Endodermal cell (in vitro differentiated cells): ENCODE measurements at places on chromosomes 3 and 15.

DNA sequence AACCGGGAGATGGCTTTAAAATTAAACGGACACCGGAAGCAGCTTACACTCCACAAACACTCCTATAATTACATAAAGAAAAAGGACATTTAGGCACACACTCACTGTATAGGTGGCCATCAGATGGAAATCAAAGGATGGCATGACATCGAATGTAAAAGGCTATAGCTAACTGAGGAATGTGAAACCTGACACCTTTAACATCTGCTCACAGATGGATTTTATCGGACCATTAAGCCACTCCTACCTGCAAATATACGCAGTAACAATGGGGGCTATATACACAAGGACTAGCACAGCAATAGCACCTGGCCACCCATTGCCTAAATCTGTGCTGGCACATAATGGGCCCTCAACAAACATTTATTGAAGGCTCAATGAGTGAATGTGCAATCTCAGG lies 14.5 kb upstream of the RBSN start:
- DNase-seq, result no peak

- no peak for DNase-seq
Measured at GRCh38 chr3:100084100-100084806, 30.0 kb downstream of the FILIP1L start.

GRCh38 chr3:41369838-41370237 lies 170.5 kb downstream of the CTNNB1 start:
- no peak for DNase-seq

DNA sequence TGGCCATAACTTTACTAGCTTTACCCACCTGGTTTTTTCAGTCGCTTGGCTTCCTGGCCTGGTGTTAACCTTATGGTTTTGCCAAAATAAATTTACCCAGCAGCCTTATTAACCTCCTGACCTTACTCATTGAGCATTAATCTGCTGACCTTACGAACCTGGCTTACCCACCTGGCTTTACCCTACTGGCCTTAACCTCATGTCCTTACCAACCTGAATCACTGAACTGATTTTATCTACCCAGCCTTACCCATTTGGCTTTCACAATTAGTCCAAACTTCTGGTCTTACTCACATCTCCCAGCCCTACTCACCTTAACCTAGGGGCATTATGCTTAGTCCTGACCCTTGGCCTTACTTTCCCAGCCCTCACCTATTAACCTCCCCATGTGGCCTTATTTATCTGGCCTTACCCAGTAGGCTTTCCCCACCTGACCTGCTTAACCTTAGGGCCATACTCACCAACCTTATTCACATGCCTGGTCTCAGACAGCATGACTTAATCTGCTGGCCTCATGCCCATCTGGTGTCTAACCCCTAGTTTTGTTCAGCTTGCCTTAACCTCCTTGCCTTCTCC lies 93.4 kb downstream of the IL12A start:
- DNase-seq, result no peak

- DNase-seq, result no peak
Measured at GRCh38 chr3:67335813-67336212, 318.6 kb downstream of the SUCLG2 start.

GRCh38 chr3:51958603-51959521 lies 3.7 kb downstream of the GPR62 start:
- no peak for DNase-seq

GRCh38 chr3:41102053-41102556 lies 97.2 kb upstream of the CTNNB1 start:
- DNase-seq, result peak; percentile 50

GRCh38 chr3:54791501-54792156 lies 136.2 kb downstream of the LRTM1 start:
- no peak for DNase-seq

- DNase-seq, result no peak
Measured at GRCh38 chr3:16485395-16485992, 28.0 kb downstream of the RFTN1 start.

GRCh38 chr3:62134061-62134496 lies 239.3 kb downstream of the FEZF2 start:
- no peak for DNase-seq

DNA sequence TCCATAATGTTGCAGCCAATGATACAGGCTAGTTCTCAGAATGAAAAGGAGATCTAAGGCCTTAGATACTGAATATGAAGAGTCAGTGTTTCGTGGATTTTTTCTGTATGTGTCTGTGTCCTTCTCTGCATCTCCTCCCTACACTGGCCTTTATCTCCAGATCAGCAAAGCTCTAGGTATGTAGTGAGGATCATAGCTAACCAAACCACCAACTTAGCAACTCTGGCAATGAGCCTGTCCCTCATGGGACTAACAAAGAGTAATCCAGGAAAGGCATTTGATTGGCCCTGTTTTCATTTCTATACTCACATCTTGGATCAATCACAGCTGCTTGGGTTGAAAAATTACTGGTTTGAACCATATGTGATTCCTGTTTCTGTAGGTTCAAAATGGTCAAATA lies 18.6 kb upstream of the CNTN3 start:
- DNase-seq, result no peak

GRCh38 chr3:157059181-157059580 lies 100.8 kb downstream of the CCNL1 start:
- DNase-seq, result no peak

DNA sequence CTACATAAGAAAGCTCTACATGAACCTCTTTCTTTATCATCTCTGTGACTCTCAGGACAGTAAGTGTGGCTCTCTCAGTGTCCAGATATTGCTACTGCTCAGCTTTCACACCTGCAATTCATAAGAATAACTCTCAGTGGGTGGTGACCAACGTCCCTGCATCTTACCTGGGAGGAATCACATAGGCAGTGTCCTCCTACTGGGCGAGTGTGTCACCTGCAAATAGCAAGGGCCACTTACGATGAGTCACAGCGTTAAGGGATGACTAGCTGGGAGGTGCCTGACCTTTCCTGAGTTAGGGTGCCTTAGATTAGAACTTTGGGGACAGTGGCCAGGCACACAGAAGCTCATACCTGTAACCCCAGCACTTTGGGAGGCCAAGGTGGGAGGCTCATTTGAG lies 90.8 kb upstream of the C3orf80 start:
- peak; percentile 68 for DNase-seq

- peak; percentile 87 for DNase-seq
Measured at GRCh38 chr15:55587321-55588069, 650 bp downstream of the PYGO1 start.

DNA sequence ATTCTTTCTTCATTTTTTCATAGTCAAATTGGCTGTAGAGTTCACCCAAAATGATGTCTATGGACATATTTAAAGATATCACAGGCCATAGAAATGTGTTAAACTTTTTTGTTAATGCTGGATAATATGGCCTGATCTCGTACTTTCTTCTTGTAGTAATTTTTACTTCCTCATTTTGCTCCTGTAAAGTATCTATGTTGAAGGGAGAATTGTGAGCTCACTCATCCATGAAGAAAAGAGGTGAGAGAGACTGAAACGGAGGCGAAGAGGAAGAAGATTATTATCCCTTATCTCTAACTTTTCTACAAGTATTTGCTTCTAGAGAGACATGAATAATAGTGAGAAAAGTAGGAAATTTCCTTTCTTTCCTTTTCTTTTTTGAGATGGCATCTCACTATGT lies 613.8 kb upstream of the TBL1XR1 start:
- DNase-seq, result no peak

- DNase-seq, result no peak
Measured at GRCh38 chr15:40923551-40923950, 5.6 kb upstream of the DLL4 start.

GRCh38 chr3:59153648-59154047 lies 103.8 kb upstream of the CFAP20DC start:
- DNase-seq, result no peak

- DNase-seq, result no peak
Measured at GRCh38 chr15:74795966-74796625, 14.2 kb downstream of the CSK start.

- no peak for DNase-seq
Measured at GRCh38 chr3:125129512-125129997, 73.8 kb upstream of the HEG1 start.
